ENCODE measurements at places on chromosomes 13 and 19. TPM values are rescaled to one million over a fixed set of nuclear protein-coding genes. Genes with fewer than 3 reads are reported as not detected.

The WDR87 gene
- total RNA-seq: not detected

The TJP3 gene
- 0.22 TPM for total RNA-seq

The CD22 gene
- 1.8 TPM for total RNA-seq

The ZNF66 gene
- total RNA-seq: 16.1 TPM

The ONECUT3 gene
- not detected for total RNA-seq

The KLK15 gene
- total RNA-seq: 5.1 TPM

The CCDC159 gene
- total RNA-seq: 60.1 TPM

The VSTM2B gene
- total RNA-seq: not detected

The RFPL4A gene
- total RNA-seq: not detected

The MED26 gene
- total RNA-seq: 9.0 TPM

The TMEM59L gene
- 8.4 TPM for total RNA-seq

The PDE4A gene
- 20.4 TPM for total RNA-seq

The TMC4 gene
- total RNA-seq: 0.55 TPM

The GRWD1 gene
- total RNA-seq: 26.3 TPM

The URAD gene
- total RNA-seq: not detected

The RAB3A gene
- total RNA-seq: 32.3 TPM

The DAND5 gene
- 1.1 TPM for total RNA-seq

The WDR62 gene
- 0.76 TPM for total RNA-seq

The PSMD8 gene
- total RNA-seq: 230 TPM

The CNN2 gene
- 43.1 TPM for total RNA-seq

The LSM4 gene
- 226 TPM for total RNA-seq

The SYNGR4 gene
- not detected for total RNA-seq

The WTIP gene
- total RNA-seq: 4.7 TPM

The HSD17B14 gene
- total RNA-seq: 33.0 TPM

The ABCA7 gene
- 20.1 TPM for total RNA-seq

The PCCA gene
- 176 TPM for total RNA-seq

The GPR180 gene
- total RNA-seq: 3.8 TPM

The EBPL gene
- 173 TPM for total RNA-seq

The IGFL3 gene
- not detected for total RNA-seq

The OR7D2 gene
- total RNA-seq: 0.07 TPM

The TRPC4 gene
- total RNA-seq: 0.65 TPM

The KLK2 gene
- total RNA-seq: 0.61 TPM

The HAUS5 gene
- total RNA-seq: 22.4 TPM

The PGLYRP1 gene
- total RNA-seq: not detected

The C1QTNF9B gene
- not detected for total RNA-seq
